ENCODE measurements at places on chromosomes 16 and 17.

DNA sequence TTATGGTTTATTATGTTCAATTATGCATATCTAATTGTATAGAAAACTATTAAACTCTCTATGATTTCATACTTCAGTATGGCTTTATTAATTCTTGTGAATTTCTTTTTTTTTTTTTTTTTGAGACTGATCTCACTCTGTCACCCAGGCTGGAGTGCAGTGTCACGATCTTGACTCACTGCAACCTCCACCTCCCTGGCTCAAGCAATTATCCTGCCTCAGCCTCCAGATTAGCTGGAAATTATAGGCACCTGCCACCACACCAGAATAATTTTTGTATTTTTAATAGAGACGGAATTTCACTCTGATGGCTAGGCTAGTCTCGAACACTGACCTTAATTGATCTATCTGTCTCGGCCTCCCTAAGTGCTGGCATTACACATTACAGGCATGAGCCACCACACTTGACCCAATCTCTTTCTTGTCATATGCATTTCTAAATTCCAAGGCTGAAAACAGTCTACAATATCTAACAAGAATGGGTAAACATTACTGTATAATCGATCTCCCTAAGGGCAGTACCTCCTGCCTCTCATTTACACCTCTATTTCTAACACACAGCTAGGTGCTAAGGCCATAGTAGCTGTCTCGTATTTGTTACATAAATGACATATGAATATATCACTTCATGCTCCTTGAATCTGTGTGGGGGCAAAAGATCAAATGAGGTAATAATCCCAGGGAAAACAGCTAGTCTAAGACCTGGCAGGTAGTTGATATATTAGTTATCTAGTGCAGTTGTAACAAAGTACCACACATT lies 258.2 kb upstream of the CDH8 start:
- no peak for DNase-seq

DNA sequence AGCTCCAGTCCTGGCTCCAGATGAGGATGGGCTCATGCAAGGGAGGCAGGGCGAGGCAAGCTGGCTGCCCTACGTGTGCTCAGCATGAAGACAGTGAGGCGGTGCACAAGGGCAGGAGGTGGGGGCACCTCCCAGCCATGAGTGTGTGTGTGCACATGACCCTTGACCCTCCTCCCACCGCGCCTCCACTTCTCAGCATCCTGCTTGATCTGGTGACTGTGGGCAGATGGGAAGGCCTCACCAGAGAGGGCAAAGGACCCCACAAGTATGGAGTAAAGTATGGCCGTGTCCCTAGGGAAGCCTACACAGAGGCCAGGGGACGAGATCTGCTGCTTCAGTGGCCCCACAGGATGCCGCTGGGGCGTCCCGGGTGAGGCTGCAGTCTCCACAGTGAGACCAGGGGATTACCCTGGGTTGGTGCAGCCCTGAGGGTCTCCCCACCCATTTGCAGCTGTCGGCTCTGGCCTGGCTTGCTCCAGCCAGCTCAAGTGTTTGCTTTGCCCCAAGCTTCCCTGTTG lies 7.9 kb upstream of the RNF222 start:
- no peak for DNase-seq

DNA sequence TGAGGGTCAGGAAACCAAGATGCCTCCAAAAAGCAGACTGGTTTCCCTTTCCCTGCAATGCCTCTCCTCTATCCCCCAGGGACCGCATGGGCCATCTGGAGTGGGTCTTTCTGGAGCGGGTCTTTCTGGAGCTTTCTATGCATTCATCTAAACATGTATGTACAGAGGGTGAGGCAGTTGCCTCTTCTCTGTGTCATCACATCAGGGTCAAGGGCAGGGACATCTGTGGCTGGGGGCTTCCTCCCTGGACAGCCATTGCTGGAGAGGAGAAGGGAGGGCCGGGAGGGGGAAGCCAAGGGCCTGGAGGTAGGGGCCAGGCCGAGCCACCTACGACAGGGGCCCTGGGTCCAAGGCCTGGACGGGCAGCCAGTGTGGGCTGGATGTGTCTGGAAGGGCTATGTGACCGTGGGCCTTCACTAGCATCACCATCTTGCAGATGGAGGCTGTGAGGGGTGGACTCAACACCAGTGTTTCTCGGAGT lies 840 bp downstream of the ADCY7 start:
- DNase-seq: no peak

GRCh38 chr17:59516451-59516850 lies 49.0 kb upstream of the DHX40 start:
- no peak for DNase-seq

- no peak for DNase-seq
Measured at GRCh38 chr17:76827736-76828135, 40.5 kb upstream of the MGAT5B start.

- no peak for DNase-seq
Measured at GRCh38 chr16:50260206-50261159, 5.9 kb upstream of the ADCY7 start.

DNA sequence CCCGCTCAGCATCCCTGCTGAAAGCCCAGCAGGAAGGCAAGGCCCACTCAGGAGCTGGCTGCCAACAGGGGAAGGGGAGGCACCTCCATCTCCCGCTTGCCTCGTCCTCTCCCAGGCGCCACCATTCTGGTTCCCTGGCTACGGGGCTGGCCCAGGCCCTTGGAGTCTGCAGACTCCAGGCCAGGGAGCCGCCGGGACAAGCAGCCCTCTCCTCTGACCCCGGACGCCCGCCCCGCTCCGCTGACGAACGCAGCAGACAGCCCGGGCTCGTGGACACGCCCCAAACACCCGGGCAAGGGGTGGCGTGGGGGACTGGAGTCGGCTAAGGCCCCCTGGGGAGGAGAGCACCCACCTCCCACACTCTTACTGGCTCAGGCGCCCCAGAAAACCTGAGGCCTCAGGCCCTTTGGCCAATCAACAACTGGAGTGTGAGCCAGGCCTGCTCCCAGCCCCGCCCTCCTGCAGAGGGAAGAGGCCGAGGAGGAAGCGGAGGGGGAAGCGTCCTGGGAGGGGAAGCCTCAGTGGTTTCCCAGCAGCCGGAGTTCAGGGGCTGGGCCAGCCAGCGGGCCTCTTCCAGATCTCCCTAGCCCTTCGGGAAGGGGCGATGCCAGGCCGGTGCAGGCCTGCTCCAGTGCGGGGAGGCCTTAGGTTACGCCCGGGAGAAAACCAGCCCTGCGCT lies 4.2 kb downstream of the MNT start:
- DNase-seq: no peak

- no peak for DNase-seq
Measured at GRCh38 chr16:81873843-81874752, 95.0 kb downstream of the PLCG2 start.

GRCh38 chr17:50641357-50641756 lies 6.7 kb downstream of the ABCC3 start:
- no peak for DNase-seq

DNA sequence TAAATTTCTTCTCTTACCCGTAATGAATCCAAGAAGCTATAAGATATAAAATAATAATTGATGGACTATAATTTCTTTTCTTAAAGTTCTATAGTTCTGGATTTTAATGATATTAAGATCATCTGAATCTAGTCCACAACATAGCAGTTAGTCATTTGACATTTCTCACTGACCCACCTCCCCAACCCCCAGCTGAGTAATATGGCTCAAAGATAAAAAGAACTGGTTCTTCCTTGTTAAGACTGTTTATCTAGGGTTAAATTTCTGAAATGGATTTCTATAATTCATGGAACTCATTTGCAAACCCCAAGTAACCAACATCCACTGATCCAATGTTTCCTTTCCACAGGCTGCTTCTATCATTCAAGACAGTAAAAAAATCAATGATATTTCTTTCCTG lies 133.9 kb upstream of the SOX9 start:
- no peak for DNase-seq

DNA sequence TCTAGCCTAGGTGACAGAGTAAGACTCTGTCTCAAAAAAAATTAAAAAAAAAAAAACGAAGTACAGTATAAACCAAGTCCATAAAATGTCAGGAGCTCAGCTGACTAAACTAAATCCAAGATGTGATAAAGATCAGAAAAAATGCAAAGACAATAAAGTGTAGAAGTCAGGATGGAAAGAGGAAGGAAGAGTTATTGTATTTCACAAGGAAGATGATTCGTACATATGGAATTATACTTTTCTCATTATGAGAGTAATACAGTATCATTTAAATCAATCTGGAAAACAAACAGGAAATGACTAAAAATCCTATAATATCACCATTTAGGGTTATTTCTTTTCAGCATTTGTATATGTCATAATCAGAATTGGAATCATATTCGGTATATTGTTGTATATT lies 11.4 kb upstream of the APOH start:
- no peak for DNase-seq

DNA sequence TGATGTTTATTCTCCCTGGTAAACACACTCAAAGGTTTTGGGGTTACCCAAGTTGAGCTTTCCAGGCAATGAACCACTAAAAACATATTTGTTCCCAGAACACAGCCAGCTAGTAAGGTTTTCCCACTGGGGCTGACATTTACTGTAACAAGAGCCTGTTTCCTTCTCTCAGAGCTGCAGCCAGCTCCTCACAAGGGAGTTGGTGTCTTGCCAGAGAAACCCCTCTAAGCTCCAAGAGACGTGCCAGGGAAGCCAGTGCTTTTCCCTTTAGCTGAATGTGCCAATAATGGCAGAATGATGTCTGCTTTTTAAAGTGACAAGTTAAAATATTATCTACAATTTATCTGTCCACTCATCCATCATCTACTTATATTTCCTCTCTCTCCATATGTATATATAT lies 170.8 kb upstream of the RBFOX1 start:
- no peak for DNase-seq

- DNase-seq: no peak
Measured at GRCh38 chr16:89613231-89613953, at the start of gene DPEP1. Gene DPEP1 (plus strand): TSS chr16:89613642. CDS start chr16:89630411, 16,769 bp downstream.

DNA sequence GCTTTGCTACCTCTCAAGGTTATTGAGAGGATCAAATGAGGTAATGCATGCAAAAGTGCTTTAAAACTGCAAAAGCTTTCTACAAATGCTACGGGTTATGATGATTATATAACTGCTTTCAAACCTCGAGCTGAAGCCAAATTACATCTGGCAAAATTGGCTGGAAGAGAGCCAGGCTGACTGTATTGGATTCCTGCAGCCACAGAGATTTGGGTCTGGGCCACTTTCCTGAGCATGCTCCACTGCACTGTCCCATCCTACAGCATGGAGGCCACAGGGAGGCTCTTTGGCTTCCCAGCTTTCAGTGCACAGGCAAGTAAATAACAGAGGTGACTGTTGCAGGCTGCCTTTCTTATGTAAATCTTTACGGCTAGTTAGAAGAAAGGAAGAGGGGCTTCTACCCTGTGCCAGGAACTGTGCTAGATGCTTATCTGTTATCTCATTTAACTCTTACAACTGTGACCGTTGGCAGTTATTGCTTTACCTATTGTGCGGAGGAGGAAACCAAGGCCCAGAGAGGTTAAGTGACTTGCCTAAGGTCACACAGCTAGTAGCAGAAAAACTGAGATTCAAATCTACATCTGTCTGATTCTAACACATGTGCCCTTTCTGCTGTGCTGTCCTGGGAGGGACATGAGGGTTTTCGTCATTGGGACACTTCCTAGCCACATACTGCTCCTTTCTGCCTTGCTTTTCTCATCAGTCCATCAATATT lies 121.8 kb downstream of the SPACA3 start:
- DNase-seq: no peak

DNA sequence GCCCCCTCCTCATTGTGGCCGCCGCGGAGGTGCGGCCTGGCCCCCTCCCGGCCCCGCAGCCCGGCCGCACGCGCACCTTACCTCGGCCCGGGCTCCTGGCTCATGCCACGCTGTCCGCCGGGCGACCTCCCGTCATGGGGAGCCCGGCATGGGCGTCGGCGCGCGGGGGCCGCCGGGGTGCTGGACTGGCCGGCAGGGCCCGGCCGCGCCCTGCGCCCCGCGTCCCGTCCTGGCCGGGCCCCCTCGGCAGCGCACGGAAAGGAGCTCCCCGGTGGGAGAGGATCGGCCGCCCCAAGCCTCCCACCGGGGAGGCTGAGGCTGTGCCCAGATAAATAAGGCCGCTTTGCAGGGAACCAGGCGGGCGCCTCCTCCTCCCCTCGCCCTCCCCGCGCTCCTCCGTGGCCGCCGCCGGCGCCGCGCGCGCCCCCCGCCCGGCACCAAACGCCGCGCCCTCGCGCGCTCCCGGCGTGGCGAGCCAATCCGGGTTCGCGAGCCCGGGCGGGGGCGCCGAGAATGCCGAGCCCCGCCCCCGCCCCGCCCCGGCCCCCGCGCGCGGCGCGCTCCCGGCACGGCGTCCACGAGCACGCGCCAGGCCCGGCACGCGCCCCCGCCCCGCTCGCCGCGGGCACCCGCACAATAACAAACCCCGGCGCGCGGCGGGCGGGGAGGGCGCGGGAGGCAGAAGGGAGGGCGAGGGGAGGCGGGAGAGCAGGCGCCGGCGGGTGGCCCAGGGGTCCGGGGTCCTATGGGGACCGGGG lies at the start of gene FBXL16:
FBXL16 (minus strand) TSS at position 371 of the 758 bp plus-strand sequence. CDS start 8,396 bp downstream, outside the sequence.
- no peak for DNase-seq

Measured in stimulated activated CD4-positive, alpha-beta T cell treated with anti-CD3 and anti-CD28 coated beads, Interleukin-1b, Interleukin-23, amount 100 ng/mL, for 1 hour (primary cell).